ENCODE measurements at places on chromosomes 6 and 20.

DNA sequence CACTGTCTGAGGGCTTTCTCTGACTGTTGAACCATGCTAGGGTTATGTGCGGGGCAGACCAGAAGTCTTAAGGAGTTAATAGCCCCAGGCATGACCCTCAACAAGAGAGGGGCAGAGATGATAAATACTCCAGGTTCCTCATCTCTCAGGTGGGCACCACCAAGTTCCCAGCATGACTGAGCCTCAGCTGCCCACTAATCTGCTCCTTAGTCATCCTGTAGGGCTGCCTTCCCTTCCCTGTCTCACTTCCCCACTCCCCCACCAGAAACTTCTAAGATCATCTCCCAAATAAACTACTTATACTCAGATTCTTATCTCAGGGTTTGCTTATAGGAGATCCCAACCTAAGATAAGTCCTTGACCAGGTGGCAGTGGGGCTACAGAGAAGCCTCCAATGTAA is 137.2 kb upstream of the PRND start:
- no peak for DNase-seq

DNA sequence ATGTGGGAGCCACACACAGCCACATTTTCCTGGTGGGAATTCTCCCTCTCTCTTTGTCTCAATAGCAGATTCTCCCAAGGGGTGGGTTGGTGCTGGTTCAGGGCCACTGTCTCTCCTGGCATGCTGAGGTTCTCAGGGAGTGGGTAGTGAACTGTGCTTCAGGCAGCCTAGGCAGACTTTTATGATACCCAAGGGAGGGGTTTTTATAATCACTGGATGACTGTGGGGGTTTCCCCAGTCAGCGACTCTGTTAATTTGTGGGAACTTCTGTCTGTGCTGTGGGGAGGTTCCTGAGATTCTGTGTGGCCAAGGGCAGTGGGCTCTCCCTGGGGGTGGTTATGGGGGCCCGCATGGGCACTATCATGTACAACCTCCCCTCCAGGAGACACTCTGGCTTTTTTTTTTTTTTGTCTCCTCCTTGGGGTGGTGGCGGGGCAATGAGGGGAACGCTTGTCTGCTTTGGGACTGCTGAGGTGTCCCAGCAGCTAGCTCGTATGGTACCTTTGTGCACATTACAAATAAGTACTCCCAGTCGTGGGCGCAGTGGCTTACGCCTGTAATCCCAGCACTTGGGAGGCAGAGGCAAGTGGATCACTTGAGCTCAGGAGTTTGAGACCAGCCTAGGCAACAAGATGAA is 10.0 kb downstream of the PTK7 start:
- DNase-seq, result no peak

GRCh38 chr6:51541847-51542246 is 545.6 kb downstream of the PKHD1 start:
- DNase-seq, result no peak

DNA sequence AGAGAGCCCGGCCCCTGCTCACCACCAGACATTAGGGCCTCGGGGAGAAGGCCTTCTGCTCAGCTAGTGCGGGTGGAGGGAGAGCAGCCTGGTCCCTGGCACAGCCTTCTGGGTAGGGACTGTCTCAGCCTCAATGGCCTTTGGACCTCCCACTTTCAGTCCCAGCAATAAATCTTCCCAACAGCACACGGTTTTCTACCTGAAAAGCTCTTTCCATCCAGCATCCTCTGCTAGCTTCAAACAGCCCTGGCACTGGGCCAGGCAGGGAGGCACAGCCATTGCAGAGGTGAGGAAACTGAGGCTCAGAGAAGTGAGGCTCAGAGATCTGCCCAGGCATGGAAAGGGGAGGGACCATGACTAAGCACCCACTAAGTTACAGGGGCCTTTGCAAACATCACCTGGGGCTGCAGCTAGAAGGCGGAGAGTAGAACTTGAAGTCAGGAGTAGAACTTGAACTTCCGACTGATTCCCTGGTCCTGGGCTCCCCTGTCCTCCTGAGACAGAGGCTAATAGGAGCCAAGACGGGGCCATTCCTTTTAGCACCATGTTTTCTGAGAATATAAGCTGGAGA is 43.9 kb upstream of the NOL4L start:
- no peak for DNase-seq

GRCh38 chr20:20608041-20608440 is 104.4 kb downstream of the RALGAPA2 start:
- DNase-seq, result no peak

DNA sequence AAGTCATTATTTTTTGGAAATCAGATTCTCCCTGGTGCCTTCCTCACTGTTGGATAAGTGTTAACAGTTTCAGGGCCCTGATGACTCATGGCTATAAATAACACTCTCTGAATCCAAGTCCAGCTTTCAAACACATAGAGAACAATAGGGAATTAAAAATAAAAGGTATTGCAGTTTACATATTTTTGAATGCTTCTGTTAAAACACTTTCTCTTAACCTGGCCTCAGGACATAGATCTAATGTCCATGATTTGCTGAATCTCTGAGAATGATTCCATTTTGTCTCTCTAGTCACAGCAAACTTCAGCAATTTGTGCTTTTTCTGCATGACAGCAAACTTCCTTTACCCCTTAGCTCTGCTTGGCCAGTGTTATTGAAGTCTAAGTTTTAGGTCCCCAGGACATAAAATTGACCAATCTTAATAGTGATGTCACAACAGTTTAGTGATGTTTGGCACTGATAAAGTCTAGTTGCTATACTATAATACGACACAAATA is 1192.4 kb upstream of the CITED2 start:
- DNase-seq, result peak; percentile 61

GRCh38 chr20:1824181-1824580 is 71.0 kb upstream of the SIRPA start:
- DNase-seq, result no peak

DNA sequence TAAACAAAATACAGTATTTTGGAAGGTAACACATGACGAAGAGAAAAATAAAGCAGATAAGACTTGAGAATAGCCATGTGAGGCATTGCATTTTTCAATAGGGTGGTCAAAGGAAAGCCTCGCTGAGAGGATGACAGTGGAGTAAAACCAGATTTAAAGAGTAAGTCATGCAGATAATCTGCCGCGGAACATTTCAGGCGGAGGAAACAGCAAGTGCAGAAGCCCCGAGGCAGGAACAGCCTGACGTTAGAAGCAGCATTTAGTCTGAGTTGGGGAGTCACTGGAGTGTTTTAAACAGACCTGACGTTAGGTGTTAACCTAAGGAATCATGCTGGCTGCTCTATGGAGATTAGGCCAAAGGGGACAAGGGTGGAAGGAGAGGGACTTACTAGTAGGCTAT is 65.0 kb upstream of the VSTM2L start:
- no peak for DNase-seq

DNA sequence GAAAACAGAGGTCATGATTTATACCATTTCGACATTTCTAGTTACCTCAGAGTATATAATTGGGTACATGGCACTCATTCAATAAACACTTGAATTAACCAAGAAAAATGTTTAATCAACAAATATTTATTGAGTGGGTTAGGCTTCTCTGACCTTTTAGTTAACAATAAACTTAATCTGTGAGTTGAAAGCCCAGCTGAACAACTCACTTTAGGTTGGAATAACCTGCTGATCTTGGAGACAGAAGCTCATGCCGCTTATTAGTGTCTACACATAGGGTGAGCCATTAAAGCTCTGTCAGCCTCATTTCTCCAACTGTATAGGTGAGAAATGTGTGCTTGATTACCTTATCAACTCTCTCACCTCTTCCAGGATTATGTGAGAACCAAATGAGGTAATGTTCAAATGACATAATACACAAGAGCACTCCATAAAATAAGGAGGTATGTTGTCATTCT is 98.2 kb upstream of the DTNBP1 start:
- no peak for DNase-seq

- no peak for DNase-seq
Observed at GRCh38 chr6:167108278-167108677, 14.6 kb upstream of the CCR6 start.

GRCh38 chr6:97282238-97282725 is 734 bp downstream of the MMS22L start:
- no peak for DNase-seq

- DNase-seq, result no peak
Observed at GRCh38 chr6:45712786-45713185, 302.9 kb downstream of the CLIC5 start.

DNA sequence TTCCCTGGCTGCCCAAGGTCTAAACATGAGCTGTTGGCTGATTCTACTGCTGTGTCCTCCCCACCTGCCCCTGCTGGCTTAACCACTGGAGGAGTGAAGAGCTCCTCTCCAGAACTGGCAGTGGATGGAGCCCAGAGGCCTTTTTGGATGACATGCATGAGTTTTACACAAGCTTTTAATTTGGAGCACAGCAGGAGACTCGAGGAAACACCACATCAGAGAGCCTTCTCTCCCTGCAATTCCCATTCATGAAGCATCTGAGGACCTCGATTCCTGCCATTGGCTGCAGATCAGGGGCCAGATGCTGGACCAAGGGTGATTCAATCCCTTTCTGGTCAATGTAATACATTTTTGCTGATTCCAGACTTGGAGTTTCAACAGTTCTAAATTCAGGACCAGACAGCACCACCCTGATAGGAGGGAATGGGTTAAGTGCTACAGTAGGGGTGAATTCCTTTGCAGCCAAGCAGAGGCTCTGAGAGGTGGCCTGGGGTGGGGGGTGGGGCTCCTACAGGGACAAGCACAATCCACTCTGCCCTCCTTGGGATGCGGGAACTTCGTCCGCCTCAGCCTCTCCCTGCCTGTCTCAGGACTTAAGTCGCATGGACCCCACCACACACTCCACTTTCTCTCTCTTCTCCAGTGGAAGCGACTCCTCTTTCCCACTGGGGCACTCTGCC is 599 bp upstream of the PSORS1C1 start:
- peak; percentile 78 for DNase-seq

Data from stromal cell of bone marrow (primary cell).